ENCODE measurements at places on chromosomes 12 and 14.

GRCh38 chr12:96189781-96190180 lies 4.4 kb upstream of the ELK3 start:
- DNase-seq = no peak

DNA sequence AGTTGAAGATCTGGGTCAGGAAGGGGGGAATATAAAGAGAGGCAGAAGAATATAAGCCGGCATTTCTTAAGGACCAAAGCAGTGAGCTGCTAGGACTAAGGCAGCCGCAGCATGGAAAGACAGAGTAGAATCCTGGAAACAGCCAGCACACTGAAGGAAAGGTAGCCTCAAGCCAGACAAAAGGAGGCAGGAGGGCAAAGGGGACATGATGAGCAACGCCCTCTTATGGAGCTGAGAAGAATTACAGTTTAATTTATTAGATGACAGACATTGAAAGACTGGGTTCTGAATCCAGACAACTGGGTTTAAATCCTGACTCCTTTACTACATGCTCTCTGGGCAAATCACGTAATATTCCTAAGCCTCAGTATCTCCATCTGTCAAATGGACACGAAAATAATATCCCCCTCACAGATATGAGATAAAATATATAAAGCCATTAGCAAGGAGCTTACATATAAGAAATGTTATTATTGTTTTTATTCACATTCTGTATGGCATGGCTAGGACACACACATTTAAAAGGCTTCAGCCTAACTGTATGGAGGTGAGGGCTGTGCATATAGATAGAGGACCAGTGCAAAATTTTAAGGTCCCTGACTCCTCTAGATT lies 8.1 kb upstream of the PCED1B start:
- DNase-seq = no peak

DNA sequence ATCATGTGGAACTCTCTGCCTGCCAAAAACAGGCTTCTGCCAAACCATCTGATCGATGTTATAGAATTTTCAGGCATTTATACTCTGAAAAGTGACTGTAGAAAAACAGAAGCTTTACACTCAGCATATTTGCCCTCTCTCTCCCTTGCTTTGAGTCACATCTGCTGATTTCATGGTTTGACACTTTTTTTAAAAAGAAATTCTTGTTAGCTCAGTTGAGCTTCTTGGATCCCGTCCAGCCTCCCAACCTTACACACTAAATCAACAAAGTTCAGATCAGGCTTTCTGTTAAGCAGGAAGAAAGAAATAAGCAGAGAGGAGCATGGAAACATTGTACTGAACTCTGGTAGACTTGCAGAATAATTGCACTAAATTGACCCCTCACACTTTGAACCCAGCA lies 193.6 kb upstream of the SEL1L start:
- no peak for DNase-seq

GRCh38 chr14:95901054-95901453 lies 24.4 kb downstream of the TUNAR start:
- DNase-seq = no peak

- no peak for DNase-seq
Measured at GRCh38 chr12:128763395-128763794, 60.4 kb downstream of the SLC15A4 start.

DNA sequence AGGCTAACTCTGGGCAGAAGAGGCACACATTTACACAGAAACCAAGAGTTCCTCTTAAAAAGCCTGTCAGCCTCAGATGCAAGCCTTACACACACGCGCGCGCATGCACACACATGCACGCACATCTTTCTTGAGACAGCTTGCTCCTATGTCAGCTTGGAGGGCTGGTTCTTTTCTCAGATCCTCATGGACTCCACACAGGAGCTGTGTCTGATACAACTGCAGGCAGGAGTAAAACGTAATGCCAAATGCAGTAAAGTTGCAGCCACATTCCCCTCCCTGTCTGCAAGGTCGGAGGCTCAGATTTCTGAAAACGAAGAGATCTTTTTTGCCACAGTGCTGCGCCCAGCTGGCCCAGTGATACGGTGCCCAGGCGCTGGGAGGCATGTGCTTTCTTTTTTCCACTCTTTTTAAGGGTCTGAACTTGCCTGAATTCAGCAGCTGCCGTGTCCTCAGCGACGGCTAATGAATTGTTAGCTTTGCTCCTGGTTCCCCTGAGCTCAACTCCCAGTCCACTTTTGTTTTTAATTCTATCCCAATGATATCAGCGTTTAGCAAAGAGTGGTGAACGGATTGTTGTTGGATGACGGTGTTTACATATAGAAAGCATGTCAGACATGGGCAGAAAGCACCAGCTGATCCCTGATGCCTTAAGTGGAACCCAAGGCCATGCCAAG lies 72.9 kb upstream of the FOXN3 start:
- DNase-seq = no peak

DNA sequence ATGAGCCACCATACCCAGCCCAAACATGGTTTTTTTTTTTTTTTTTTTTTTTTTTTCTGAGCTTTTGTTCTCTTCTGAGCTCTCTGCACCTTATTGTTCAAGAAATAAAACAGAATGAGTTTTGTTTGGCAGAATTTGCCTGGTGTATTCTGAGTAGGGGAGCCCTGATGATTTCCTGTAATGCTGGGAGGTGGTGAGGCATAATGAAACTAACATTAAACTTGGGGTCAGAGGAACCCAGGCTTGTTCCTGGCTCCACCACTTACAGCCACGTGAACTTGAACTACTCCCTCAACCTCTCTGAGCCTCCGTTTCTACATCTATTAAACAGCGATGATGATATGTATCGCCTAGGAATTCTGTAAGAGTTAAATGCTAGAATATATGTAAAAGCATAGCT lies 276.3 kb upstream of the CRY1 start:
- DNase-seq = no peak

- no peak for DNase-seq
Measured at GRCh38 chr14:97912217-97912616, 1115.0 kb downstream of the VRK1 start.

DNA sequence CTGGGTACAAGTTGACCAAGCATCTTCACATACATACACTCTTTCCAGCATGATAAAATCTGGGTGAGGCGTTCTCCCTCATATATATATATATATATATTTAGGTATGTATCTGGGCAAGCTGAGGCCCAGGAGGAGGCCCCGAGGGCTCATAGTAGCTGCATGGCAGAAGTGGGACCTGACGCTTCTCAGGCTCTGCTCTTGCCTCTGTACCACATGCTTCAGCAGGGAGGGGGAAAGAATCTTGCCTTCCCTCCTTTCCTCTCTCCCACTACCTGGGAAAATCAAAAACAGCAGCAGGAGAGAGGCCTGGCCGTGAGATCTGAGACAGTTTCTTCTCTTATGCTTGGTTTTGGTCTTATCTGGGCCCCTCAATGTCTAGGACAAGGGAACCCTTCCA lies 9.2 kb downstream of the PPP1R1A start:
- DNase-seq = no peak

DNA sequence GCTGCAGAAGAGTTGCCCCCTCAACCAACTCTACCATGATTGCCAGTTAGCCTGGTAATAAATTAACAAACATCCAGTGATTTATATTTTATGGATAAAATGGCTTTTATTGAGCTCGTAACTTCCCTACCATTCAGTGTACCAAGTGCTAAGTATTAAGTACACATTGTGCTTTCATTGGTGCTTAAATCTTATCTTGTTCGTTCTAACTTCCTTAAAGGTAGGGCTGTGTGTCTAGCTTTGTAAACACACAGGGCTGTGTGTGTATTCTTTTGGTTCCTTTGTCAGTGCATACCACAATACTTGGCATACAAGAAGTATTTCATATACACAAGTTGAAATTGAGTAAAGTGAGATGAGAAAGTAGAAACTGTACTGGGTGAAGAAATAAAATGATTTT lies 80.4 kb downstream of the KCNC2 start:
- DNase-seq = no peak

DNA sequence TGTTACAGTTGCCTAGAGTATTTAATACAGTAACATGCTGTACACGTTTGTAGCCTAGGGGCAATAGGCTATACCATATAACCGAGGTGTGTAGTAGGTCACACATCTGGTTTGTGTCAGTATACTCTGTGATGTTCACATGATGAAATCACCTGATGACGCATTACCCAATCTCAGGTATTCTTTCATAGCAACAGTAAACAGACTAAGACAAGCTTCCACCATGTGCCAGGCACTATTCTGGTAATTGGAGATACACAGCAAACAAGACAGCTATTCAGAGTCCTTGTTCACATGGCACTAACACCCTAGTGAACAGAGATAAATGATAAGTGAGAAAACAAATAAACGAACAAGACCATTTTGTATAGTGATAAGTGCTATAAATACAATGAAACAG lies 3.8 kb upstream of the PDE3A start:
- no peak for DNase-seq

DNA sequence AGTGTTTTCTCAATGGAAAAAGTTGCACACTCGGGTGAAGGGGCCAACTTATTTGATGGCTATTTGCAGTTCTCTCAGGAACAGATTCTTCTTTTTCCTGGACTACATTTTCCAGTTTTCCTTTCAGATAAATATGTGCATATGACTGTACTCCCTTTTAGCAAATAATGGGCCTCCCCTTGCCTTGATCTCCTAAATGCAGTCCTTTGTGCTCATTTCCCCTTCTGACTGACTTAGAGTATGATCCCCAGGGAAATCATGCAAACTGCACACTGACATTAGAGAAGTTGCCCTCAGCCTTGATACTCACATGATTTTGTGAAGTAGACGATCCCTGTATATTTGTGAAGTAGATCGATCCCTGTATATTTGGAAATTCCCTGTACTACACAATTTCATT lies 492.9 kb upstream of the NOVA1 start:
- DNase-seq = no peak

DNA sequence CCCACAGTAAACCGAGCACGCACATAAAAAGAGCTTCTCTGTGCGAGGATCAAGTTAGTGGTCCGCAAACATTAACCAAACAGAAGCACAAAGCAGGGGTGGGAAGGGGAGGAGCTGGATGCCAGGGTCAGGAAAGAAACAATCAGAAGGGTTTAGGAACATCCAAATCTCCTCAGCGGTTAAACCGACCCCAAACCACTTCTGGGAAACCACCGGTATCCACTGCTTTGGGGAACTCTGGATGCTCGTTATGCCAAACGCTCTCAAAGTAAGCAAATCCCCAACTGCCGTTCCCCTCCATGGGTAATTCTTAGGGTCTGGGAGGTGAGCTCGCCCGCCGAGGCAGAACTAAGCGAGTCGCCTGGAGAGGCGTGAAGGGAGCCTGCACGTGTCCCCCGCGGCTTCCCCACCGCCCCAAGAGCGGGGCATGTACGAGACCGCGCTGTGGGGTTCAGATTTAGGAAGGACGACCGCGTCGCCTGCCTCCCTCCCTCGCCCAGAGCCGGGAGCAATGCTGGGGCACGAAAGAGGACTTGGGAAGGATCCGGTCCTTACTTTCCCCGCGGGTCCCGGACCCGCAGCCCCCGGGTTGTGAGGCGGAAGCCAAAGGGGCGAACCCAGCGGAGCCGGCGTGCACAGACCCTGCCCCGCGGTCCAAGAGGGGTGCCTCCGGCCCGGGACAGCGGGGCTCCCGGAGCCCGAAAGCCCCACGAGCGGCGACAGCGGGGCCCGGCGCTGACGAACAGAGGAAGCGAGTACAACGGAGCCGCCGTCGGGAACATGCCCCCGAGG lies 711 bp downstream of the SBNO1 start:
- DNase-seq = peak; percentile 66

DNA sequence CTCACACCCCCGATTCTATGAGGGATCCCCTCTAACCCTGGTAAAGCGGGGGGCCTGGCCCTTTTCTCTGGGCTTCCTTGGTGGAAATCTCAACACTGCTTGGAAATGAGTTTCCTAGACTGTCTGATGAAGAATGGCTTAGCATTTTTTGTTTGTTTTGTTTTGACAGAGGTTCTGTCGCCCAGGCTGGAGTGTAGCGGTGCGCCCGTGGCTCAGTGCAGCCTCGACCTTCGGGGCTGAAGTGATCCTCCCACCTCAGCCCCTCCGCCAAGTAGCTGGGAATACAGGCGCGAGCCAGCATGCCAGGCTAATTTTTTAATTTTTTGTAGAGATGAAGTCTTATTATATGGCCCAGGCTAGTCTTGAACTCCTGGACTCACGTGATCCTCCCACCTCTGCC lies 30.3 kb downstream of the TC2N start:
- no peak for DNase-seq

DNA sequence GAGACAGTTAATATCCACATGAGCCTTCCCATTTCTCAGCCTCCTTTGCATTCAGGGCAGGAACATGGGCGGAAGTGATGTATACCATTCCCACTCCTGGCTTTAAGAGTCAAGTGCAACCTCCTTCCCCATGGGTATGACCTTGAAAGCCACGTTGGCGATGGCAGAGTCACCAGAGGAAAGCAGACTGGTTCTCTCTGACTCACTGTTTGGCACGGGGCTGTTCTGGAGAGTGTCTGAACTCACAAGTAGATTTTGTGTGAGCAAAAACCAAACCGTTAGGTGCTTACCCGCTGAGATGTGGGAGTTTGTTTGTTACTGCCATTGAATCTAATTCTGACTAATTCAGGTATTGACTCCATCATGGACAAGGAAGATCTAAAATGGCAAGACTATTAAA lies 36.7 kb upstream of the PZP start:
- DNase-seq = peak; percentile 74

DNA sequence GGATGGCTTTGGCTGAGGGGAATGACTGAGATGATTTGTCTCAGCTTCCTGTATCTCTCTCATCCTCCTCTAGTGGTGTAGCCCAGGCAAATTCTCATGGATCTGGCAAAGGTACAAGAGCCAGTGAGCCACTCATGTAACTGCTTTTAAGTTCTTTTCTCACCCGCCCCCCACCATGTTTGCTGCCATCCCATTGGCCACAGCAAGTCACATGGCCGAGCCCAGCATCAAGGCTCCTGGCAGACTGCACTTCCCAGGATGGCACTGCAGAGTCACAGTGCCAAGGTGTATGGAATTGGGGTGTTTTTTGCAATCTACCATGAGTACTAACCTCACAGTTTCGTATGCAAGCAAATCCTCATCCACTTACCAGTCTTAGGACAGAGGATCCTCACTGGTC lies 50.9 kb downstream of the CHST11 start:
- DNase-seq = no peak

DNA sequence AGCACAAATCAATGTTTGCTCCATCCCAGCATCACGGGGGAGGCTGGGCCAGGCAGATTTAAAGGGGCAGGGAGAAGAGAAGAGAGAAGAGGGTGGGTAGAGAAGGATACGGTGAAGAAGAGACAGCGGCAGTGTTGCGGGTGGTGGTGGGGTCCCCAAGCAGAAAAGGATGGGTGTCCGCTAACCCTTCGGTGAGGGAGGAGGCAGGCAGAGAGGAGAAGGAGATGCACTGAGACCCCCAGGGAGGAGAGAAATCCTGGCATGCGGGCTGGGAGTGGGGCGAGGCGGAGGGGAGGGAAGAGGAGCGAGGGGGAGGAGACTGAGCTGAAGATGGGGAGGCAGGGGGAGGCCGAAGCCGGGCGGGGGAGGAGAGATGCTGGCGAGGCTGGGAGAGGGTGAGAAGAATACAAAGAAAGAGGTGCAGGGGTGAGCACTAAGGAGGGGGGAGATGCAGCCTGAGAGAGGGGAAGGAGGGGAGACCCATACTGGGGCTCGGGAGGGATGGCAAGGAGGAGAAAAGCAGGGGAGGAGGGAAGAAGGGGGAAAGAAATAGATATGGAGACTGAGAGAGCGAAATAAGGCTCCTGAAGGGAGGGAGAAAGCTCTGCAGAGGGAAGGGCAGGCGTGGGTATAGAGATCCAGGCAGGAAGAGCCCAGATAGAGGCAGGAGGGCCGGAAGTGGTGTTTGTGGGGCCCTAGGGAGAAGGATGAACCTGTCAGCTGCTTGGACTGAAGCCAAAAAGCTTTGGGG lies at the start of gene JPH4:
JPH4 (minus strand) TSS at position 231 of the 751 bp plus-strand sequence. CDS start 1,337 bp downstream, outside the sequence.
- DNase-seq = no peak
